Inflammatory macrophage (primary cell): ENCODE measurements at places on chromosomes 5 and 9.

DNA sequence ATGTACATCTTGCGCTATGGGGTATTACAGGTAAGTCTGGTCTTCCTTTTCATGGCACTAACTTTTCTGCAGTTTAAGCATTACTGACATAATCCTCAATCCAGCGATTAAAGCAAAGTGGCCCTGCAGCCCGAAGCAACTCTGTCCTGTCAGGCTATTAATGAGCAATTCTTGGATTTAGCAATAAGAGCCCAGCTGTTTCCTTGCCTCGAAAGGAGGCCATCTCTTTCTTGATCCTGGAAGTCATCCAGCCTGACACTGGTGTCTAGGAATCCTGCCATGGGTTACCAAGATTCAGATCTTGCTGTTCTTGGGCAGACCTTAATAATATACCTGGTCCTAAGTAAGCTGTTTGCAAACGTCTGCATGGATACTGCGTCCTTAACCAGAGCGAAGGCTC lies 102.0 kb downstream of the RFK start:
- no peak for DNase-seq

DNA sequence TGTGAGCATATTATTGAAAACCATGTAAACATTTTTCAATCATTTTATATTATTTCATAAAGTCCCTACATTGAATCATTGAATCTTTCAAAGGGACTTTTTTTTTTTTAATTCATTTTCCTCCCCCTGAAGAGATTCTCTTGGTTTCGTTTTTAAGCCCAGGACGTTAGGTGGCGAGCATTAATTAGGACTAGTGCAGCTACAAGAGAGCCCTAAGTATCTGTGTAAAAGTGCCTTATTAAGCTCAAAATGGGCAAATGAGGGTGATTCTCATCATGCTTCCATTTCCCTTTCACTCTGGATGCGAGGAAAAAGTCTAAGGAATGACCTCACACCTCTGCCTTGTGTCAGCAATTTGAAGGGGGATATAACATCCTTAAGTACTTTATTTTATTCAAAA lies 517.9 kb upstream of the ITGA1 start:
- DNase-seq: no peak

DNA sequence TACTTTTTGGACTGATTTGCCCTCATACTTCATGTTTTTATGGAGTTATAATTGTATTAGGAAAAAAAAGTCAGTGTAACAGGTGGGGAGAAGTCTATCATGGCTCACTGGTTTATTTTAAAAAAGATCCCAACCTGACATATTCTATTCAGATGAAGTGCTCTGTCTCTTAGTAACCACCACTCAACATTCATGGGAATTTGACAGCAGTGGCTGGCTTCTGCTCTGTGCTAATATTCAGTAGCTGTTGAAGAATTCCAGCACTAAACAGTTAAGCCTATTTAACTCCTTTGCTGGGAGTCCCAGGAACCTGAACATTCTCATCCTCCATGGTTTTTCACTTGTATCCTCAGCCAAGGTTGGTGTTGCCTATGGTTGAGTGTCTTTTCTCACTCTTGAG lies 23.1 kb downstream of the CMYA5 start:
- no peak for DNase-seq

DNA sequence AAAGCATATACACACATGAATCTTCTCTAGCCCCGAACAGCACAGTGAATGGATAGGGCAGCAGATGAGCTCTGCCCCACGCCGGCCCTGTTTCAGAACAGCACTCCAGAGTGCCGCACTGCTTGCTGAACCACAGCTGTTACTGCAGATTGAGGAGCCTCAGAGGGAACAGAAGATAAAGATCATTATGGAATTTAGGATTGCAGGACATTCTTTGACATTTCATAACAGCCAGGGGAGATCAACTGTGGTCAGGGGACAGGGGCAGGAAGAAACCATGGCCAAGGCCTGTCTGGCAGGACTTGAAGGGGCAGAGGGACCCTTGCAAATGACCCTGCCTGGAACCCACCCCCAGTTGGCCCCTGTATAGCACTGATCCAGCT lies 20.6 kb downstream of the IRF1 start:
- no peak for DNase-seq

- no peak for DNase-seq
Measured at GRCh38 chr9:32136700-32137339, 247.6 kb upstream of the ACO1 start.

DNA sequence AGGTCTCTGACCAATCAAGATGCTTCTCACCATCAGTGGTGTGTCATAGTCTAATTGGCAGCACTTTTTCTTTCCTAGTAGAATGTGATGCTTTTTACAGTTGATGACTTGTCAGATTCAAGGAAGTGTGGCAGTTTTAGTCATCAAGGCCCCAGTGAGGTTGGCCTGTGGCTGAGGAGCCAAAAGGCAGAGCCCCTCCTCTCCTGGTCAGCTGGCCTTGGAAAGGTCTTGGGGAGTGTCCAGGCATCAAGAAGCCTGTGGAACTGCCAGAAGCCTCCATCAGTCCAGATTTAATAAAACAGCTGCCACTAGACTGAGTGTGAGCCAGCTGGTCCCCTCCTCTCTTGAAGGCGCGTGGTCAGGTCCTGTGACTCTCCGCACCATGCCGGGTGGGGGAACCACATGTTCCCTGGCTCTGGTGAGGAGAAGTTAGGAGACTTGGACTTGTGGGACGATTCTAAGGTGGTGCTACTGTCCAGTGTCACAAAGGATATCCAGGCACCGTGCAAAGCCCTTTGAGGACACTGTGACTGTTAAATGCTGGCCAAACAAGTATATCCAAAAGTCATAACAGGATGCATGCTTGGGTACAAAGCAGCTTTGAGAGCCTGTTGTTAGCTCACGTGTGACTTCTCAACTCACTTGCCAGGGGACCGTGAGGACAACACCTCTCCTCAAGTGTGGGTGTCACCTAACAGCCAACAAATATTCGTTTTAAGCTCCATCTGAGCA lies 6.1 kb upstream of the ANGPTL2 start:
- DNase-seq: no peak

DNA sequence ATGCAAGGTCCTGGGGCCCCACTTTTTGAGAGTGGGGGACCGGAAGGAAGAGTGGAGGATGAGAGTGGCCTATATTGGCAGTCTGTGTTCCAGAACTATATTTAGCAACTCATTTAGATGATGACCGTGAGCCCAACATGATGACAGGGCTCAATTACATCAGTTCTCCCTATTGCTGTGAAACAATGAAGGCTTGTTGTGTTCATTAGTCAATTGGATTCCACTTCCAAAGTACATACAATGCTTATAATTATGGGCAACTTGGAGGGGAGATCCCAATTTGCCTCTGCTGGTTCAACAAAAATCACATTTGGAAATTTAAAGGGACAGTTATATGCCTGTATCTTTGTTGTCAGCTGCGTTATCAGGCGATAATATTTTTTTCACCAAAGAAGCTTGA lies 91.1 kb downstream of the TARS1 start:
- no peak for DNase-seq

DNA sequence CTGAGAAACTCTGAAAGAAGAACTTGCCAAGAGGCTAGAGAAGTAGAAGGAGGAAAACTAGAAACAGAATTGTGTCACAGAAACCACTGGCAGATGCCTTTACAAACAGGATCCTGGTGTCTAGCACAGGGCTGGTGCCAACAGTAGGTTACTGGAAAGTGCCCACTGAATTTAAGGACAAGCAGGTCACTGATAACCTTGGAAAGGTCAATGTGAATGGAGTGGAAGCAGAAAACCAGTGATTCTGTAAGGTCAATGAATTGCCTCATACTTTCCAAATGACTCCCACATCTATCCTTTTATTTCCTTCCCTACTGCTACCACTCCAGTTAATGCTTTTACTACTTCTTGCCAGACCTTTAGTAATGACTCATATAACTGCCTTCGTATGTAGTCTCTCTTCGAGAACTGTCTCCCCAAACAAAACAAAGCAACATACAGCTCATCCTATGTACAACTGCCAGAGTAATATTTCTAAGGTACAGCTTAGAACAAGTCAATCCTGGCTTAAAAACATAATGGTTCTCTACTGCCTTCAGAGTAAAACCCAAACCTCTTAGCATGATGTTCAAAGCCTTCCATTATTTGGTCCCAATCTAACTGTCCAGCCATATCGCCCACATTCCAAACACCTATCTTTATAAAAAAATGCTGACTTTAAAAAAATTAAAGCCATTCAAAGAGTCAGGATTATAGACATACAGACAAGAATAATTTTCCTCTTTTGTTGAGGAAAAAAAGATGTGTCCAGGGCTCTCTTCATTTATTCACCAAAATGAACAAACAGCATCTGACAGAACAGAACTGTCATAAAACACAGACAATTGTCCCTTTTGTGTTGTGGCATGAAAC lies 52.5 kb downstream of the NR3C1 start:
- DNase-seq: peak; percentile 8

- DNase-seq: no peak
Measured at GRCh38 chr5:111200828-111201227, 23.4 kb upstream of the CAMK4 start.

- no peak for DNase-seq
Measured at GRCh38 chr5:106174903-106175302, 1495.8 kb downstream of the EFNA5 start.

- DNase-seq: peak; percentile 57
Measured at GRCh38 chr5:72468606-72469005, 38.6 kb downstream of the ZNF366 start.

- no peak for DNase-seq
Measured at GRCh38 chr9:125630436-125630835, 76.6 kb downstream of the MAPKAP1 start.

DNA sequence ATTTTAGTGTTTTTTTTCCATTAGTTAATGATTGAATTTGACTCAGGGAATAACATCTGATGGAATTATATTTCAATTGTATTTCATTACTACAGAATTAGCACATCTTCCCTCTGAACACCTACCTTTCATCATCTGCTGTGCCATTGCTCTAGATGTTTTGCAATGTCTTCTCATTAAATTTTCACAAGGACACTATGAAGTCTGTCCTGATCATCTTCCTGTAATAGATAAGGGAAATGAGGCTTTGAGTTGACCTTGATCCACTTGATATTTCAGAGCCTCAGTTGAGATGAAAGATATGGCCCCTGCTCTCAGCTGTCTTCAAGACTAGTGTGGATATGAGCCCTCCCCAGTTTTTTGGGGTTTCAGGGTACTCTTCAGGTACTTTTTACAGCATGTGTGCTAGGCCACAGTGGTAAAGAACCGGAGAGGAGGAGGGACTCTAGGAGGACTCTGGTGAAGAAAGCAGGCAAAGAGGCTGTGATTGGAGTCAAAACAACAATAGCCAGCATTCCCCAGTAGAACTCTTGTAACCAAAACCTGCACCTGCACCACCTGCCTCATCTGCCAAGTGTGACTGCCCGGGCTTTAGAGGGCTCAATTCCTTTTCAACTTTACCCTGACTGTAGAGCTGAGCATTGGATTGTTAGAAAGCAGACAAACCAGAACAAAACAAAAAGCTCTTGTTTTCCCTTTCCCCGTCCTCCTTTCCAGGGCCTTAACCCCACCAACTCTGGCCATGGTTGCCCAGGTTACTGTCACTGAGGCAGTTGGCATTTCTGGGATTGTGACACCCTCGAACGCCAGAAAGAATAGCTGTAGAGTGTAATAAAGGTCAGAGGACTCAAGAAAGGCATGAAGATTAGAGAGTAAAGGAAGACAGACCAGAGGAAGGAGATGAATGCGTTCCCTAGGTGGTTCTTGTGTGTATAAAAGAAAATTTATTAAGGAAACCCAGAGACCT lies 56.3 kb downstream of the ERAP1 start:
- DNase-seq: no peak

DNA sequence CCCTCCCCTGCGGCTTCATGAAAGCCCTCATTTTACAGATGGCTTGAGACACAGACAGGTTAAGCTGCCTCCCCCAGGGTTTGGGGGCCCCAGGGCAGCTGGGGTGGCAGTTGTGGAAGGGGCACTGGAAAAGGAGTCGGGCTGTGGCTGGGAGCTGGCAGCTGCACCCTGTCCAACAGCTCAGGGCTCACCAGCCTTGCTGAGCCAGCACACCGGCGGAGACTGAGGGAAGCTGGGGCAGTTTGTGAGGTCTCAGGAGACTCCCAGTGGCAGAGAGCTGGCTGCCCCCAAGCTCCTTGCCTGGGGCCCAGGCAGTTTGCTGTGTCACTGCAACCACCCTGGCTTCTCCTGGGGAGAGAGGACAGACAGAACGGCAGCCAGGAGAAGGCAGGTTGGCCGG lies 34.8 kb upstream of the RAPGEF1 start:
- DNase-seq: no peak

DNA sequence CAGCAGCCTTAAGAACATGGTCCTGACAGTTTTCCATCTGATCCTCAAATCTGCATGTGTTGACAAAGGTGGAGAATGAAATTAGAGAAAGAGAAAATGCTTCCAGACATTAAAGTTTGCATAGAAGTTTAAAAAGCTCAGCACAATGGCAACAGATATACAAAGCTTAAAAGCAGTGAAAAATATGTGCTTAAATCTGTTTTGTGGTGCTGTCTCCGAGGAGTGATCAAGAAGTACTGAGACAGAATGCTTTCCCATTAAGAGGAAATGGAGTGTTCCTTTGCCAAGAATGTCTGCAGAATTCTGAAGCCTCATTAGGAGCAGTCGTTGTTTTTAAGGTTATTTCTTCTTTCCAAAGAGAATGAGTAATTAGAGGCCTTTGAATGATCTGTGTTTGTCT lies 131.4 kb downstream of the MCTP1 start:
- no peak for DNase-seq

DNA sequence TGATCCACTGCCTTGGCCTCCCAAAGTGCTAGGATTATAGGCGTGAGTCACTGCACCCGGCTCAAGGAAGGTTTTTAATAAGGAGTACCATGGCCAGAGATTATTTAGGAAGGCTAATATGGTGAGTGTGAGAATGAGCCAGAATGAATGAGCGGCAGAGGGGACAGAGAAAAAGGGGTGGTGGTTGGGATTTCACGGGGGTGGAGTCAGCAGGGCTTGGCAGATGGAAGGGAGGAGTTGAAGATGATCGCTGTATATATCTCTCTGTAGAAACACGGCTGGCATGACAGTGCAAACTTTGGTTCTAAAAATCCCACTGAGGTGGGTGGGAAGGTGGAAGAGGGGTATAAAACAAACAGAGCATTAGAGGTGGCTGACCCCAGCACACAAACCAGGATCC lies 176.7 kb upstream of the TBC1D2 start:
- DNase-seq: no peak

- no peak for DNase-seq
Measured at GRCh38 chr9:76932757-76933156, 26.8 kb upstream of the PRUNE2 start.
